ENCODE measurements at places on chromosomes 16 and 17.

GRCh38 chr17:8053600-8053999 is 14.7 kb downstream of the ALOX15B start:
- no peak for DNase-seq

DNA sequence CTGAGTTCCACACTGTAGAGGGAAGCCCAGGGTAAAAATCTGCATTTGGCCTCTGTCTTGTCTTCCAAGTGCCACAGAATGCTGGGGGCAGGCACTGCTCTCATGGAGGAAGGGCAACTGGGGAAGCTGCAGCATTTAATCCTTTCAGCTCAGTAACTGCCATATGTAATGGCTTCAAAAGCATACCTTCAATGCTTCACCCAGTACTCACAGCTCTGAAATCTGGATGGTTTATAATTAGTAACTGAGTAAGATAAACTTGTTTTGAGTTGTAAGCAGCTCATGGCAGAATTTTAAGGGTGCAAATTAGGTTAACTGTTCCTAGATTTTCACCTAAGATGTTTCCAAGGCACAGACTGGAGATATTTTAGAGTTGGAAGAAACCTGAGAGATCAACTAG is 24.5 kb downstream of the PMP22 start:
- no peak for DNase-seq

DNA sequence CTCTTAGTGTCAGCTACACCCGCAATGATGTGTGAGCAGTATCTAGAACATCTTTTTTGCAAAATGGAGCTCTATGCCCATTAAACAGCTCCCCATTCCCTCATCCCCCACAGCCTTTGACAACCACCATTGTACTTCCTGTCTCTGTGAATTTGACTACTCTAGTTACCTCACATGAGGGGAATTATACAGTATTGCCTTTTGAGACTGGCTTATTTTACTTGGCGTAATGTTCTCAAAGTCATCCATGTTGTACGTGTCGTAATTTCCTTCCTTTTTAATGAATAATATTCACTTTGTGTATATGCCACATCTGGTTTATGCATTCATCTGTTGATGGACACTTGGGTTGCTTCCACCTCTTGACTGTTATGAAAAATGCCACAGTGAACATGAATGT is 23.2 kb upstream of the CCL22 start:
- DNase-seq, result no peak

DNA sequence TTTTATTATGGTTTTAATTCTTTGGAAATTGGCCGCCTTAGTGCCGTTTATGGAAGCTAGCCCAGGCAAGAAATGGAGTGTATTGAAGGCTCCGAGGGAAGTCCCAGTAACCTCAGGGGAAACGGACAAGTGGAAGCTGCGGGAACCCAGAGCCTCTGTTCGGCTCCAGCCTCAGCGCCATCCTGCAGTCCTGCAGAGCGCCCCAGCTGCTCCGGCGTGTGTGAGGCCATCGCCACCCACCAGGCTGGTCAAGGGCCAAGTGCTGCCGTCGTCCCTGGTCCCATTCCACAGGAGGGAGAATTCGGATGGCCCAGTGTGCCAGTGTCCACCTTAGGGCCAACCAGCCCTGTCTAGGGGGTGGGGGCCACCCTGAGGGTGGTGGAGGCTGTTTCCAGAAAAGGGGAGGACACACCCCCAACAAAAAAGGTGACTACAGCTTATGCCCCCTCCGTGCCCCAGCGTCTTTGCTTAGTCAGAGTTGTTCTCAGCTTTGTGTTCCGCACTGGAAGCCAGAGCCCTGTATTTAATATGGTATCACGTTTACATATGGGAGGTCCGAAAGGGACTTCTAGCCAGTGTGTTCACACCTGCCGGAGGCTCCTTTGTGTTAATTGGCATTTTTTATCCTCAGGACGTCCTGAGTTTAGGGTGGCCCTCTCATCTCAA is 13.0 kb downstream of the MGRN1 start:
- no peak for DNase-seq

DNA sequence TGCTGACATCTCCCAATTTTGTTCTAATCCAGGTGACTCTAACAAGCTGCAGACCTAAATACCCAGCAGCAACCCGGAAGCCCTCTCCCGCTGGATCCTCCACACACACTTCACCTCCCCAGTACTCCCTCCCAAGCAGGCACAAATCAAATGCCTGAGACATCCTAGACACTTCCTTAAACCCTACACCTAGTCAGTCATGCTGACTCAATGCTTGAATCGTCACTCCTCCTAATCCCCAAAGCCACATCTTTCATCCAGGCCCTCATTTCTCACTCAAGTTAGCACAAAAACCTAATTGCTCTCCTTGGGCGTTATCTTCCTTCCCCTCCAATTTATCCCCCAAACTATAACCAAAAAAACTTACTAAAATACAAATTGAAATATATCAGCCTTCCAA is 32.7 kb downstream of the CMC2 start:
- no peak for DNase-seq

- no peak for DNase-seq
Observed at GRCh38 chr17:56424543-56425044, 168.9 kb upstream of the NOG start.

GRCh38 chr17:75228847-75229246 is 23.4 kb downstream of the NUP85 start:
- DNase-seq, result no peak

GRCh38 chr17:29962656-29963055 is 21.2 kb downstream of the EFCAB5 start:
- no peak for DNase-seq

DNA sequence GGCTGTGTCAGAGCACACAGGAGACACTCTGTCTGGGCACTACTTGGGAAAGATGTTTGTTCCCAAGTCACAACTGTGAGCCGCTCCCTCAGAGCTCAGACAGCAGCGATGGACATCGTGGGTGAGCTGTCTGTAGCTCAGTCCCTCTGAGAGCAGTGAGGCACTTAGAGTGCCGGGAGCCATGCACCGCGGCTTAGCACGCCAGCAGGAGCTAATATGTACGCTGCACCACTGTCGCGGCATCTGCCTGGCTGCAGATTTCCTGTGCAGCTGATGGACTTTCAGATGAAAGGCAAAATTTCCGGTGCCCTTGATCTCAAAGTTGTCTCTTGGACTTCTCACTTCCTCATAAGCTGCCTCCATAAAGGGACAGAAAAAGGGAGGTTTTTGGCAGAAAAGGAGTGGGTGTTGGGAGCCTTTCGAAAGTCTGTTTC is 92.8 kb upstream of the ZNF469 start:
- peak; percentile 54 for DNase-seq

DNA sequence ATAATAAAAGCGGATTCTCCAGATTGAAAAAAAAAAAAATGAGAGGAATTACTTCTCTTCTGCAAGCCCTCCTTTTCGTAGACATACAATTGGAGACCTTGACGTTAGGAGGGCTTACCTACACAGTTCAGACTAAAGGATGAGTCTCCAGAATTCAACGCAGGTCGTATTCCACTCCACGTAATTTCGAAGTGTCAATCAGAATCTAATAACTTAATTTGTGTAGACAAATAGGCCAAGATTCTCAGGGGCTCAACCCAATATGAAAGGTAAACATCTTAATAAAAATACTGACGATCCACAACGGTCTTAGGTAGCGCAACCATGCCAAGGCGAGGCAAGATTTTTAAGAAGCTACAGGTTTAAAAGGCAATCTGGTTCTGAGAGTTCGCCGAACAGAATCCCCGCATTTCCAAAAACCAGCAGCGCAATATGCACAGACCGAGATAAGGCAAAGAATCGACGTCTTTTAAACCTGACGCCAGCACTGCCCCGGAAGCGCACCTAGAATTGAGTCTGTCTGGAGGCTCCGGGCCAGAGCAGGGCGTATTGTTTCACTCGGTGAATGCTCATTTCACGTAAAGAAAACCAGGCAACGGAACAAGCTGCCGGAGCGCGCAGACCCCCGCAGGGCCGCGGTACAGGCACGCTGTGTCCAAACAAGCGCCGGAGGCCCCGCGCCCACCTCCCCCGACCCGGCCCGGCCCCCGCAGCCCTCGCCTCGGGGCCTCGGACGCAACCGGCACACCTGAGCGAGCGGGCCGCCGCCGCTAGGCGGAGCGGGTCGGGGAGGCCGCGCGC is 623 bp downstream of the MBTPS1 start:
- DNase-seq, result peak; percentile 33

GRCh38 chr17:50278526-50279180 is 4.4 kb downstream of the TMEM92 start:
- DNase-seq, result no peak

DNA sequence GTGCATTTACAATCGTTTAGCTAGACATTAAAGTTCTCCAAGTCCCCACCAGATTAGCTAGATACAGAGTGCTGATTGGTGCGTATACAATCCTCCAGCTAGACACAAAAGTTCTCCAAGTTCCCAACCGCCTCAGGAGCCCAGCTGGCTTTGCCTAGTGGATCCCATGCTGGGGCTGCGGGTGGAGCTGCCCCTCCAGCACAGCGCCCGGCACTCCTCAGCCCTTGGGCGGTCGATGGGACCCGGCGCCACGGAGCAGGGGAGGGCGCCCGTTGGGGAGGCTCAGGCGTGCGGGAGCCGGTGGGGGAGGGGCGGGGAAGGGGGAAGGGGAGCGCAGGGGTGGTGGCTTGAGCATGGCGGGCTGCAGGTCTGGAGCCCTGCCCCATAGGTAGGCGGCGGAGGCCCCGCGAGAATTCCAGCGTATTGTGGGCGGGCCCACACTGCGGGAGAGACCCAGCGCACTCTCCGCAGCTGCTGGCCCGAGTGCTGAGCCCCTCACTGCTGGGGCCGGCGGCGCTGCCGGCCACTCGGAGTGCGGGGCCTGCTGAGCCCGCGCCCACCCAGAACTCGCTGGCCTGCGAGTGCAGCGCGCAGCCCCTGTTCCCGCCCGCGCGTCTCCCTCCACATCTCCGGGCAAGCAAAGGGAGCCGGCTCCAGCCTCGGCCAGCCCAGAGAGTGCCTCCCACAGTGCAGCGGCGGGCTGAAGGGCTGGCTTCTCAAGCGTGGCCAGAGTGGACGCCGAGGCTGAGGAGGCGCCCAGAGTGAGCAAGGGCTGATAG is 907.5 kb downstream of the CDH8 start:
- no peak for DNase-seq

DNA sequence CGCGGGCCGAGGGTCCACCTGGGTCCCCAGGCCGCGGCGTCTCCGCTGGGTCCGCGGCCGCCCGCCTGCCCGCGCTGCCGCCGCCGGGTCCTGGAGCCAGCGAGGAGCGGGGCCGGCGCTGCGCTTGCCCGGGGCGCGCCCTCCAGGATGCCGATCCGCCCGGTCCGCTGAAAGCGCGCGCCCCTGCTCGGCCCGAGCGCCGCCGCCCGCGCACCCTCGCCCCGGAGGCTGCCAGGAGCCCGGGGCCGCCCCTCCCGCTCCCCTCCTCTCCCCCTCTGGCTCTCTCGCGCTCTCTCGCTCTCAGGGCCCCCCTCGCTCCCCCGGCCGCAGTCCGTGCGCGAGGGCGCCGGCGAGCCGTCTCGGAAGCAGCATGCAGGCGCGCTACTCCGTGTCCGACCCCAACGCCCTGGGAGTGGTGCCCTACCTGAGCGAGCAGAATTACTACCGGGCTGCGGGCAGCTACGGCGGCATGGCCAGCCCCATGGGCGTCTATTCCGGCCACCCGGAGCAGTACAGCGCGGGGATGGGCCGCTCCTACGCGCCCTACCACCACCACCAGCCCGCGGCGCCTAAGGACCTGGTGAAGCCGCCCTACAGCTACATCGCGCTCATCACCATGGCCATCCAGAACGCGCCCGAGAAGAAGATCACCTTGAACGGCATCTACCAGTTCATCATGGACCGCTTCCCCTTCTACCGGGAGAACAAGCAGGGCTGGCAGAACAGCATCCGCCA is 504 bp downstream of the FOXC2 start:
- peak; percentile 75 for DNase-seq

DNA sequence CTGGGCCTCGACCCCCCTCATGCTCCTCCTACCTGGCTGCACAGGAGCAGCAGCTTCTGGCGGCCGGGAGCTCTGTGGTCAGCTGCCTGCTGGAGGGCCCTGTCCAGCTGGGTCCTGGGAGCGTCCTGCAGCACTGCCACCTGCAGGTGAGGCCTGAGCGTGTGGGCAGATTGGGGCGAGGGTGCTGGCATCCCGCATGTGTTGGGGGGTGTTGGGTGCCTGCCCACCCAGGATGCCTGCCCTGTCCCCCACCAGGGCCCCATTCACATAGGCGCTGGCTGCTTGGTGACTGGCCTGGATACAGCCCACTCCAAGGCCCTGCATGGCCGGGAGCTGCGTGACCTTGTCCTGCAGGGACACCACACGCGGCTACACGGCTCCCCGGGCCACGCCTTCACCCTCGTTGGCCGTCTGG is 16.5 kb downstream of the FCSK start:
- peak; percentile 55 for DNase-seq

DNA sequence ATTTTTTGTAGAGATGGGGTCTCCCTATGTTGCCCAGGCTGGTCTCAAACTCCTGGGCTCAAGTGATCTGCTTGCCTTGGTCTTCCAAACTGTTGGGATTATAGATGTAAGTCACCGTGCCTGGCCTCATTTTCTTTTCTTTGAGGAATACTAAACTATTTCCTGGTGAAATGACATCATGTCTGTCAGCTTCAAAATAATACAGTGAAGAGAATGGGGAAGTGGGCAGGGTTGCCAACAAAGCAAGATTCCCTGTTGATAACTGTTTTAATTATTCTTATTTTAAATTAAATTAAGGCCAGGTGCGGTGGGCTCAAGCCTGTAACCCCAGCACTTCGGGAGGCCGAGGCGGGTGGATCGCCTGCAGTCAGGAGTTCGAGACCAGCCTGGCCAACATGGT is 21.1 kb downstream of the PIPOX start:
- DNase-seq, result no peak

- DNase-seq, result no peak
Observed at GRCh38 chr17:1995321-1995892, 29.7 kb downstream of the RTN4RL1 start.

DNA sequence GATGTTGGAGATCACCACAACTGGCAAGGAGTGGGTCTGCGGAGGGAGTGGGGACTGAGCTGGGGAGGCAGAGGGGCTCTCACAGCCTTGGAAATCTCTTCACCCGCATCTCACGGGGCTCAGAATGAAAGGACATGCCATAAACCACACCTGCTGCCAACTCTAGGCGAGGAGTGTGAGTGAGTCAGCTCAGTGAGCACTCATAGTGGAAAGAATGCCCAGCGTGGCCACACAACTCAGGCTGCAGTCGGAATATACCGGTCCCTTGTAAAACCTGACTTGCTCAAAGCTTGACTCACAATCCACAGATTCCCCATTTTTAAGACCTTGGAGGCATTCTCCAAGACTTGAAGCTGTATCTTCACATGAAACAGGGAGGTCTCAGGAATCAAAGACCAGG is 36.7 kb downstream of the STAT5A start:
- peak; percentile 86 for DNase-seq

DNA sequence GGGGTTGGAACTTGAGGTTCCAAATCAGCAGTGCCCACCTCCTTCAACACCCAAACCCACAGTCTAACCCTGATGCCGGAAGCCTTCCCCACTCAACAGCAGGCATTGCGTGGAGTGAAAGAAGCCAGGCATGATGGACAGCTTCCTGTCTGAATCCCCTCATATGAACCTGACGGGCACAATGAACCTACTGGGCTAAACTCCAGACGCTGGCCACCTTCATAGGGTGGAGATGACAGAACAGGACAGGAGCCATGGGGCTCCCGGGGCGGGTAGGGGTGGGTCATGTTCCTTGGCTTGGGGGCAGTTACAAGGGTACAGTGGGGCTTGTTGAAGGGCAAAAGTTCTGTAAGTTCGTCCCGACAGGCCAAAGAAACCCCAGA is 460 bp upstream of the HSBP1 start:
- DNase-seq, result no peak
